ENCODE measurements at places on chromosomes 5 and 9.

GRCh38 chr9:32424616-32425015 is 40.2 kb downstream of the ACO1 start:
- no peak for DNase-seq

GRCh38 chr9:108427751-108428150 is 428.0 kb downstream of the ACTL7B start:
- no peak for DNase-seq

GRCh38 chr5:125034331-125034730 is 287.9 kb upstream of the ZNF608 start:
- DNase-seq = no peak

DNA sequence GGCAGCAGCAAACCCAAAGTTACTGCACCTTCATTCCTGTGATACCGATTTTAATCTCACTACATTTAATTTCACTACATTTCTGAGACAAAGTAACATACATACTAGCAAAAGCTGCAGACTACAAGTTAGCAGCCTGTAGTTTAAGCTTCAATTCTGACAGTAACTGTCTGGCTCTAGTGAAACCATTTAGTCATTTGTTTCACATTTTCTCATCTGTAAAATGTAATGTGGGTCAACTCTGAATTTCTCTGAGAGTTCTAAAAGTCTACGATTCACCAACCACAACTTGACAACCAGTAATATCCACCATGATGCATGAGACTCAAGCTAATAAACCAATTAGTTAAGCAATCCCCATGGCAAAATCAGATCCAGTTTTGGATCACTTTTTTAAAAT is 408.9 kb downstream of the PDE4D start:
- DNase-seq = no peak

GRCh38 chr5:151067632-151068432 is 13.0 kb downstream of the TNIP1 start:
- DNase-seq = no peak

- DNase-seq = no peak
Observed at GRCh38 chr9:78038620-78039300, 7.1 kb upstream of the GNAQ start.

GRCh38 chr5:6810641-6811405 is 97.6 kb downstream of the TENT4A start:
- DNase-seq = no peak

DNA sequence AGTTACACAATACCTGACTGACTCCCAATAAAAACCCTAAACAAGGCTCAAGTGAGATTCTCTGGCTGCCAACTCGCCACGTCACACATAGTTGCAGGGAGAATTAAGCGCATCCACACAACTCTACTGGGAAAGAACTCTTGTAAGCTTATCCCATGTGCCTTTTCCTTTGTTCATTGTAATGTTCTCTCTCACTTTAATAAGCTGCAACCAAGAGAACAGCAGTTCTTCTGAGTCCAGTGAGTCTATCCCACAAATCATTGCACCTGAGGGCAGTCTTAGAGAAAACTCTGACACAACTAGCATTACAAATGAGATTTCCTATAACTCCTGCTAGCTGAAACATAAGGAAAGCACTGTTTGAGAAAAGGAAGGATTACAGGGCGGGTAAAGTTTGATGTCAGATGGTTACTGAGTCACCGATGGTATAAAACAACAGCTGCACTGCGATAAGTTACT is 27.4 kb downstream of the CENPK start:
- DNase-seq = no peak

DNA sequence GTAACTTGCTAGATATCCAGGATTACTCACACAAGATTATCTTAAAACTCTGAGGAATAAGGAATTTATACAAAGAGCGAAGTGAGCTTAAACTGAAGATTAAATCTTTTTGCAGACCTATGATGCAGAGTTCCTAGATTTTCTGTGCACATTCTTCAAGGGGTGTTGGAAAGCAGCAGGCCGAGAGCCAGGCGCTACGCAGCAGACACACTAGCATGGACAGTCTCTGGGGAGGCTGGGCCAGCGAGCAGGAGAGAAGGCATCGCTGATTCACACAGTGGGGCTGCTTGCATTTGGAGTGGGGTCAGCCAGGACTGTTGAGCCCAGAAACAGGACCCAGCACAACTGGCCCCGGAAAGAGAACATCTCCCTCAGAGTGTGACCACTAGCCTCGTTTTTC is 136.3 kb downstream of the ADAMTS16 start:
- no peak for DNase-seq

DNA sequence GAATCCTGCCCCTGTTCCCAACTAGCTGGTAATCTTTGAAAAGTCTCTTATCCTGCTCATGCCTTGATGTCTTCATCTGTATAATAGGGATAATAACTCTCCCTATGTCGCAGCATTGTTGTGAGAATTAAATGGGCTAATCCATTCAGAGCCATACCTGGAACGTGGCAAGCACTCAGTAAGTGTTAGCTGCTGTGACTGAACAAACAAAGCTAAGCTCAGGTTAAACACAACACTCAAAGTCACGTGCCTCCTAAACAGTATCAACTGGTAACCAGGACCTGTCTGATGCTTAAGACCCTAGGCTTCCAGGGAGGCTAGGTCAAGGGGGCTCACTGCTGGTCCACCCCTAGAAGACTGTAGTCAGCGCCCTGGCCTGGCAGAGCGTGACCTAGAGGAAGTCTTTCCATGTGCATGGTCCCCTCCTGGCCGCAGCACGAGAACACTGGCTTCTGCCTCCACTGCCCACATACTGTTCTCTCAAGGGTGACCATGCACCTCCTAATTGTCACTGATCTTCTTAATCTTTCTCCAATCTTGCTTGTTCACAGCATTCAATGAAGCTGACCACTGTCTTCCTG is 211.1 kb downstream of the TTLL11 start:
- no peak for DNase-seq

GRCh38 chr5:143695244-143695864 is 116.6 kb upstream of the HMHB1 start:
- no peak for DNase-seq

DNA sequence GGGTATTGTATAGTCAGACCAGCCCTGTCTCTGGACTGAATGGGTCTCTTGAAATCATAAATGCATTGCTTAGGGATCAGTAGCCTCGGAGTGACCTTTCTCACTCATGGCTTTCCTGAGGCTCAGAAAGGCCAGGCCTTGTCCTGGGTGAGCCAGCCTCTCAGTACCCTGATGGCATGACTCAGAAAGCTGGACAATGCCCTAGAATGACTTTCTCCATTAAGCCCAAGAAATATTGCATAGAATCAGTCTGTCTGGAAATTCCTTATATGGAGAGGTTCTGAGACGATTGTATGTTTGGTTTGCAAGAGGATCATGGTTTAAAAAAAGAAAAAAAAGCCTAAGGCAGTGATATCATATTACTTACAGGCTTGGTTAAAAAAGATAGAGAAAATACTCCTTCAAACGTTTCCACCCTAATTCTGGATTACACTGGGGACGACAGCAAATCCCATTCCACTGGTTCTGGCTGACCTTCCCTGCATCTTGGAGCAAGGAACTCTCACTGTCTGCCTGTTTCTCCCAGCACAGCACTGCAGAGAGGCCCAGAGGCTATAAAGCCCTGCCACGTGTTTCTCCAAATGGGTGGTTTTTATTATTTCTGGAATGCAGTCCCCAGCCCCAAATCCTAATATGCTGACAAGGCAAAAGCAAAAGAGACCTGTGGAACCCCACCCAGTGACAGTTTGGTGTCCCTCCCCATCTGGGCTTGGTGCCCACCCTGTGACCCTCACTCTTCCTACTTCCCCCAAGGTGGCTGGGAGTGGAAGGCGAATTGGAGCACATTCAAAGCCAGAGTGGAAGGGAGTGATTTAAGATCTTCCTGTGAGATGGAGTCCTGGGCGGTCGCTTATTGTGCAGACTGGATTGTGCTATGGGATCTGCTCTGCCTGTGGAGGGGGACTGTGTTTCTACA is 34.4 kb downstream of the MAP1B start:
- no peak for DNase-seq

GRCh38 chr9:89038382-89039103 is 47.3 kb downstream of the S1PR3 start:
- DNase-seq = no peak

DNA sequence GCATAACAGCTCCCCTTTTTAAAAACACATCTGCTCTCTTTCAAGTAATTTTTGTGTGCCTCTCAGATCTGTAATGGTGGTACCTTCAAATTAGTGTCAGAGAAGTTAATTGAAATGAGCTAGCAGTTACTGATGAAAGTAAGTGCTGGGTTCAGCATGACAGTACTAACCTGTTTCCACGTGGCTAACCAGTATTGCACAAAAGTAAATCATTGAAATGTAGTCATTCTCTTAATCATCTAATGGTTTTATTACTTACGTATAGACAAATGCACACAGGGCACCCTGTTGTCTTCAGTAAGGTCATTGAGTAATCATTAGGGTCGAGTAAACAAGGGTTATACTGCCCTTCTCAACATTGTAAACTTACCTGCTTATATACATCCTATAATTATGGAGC is 157.8 kb upstream of the PRR16 start:
- no peak for DNase-seq

DNA sequence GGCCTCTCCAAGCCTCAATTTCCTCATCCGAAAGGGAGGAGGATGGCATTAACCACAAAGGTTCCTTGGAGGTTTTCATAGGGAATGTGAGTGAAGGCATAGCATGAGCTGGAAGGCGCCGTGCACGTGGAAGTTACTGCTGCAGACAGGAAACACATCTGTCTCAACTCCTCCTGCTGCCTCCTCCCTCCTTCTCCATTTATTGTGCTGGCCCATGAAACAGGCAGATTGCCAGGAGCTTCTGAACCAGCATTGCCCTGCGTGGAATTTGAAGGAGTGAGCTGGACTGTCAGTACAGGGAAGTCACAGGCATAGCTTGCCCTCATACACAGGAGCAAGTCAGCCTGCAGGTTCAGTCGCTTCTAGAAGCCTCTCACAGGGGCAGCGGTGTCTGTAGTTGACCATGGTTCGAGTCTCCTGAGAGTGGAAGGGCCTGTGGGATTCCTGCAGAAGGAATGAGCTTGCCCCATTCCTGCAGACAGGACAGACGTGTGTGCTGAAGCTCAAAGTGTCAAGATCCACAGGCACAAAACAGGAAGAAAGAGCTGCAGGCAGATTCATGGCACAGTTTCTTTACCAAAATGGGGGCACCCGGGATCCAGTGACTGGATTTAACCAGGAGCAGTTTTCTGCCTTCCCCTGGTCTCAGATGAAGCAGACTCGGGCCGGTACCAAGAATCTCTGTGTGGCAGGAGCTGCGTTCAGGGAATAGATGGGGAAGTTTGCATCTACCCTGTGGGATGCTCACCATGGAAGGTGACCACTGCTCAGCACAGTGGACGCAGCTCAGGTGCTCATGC is 48.7 kb upstream of the CTSL start:
- DNase-seq = no peak

DNA sequence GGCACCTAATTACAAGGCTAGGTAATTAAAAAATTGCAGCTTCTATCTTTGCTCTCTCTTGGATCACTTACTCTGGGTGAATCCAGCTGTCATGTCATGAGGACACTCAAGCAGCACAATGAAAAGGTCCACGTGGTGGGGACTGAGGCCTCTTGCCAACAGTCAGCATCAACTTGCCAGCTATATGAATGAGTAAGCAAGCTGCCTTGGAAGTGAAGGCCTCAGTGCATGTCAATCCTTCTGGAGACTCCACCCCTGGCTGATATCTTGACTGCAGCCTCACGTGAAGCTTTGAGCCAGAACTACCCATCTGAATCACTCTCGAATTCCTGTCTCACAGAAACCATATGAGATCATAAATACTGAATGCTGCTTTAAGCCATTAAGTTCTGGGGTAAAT is 140.5 kb downstream of the SNX18 start:
- no peak for DNase-seq

- no peak for DNase-seq
Observed at GRCh38 chr9:89410641-89411350, 87.1 kb downstream of the SEMA4D start.

DNA sequence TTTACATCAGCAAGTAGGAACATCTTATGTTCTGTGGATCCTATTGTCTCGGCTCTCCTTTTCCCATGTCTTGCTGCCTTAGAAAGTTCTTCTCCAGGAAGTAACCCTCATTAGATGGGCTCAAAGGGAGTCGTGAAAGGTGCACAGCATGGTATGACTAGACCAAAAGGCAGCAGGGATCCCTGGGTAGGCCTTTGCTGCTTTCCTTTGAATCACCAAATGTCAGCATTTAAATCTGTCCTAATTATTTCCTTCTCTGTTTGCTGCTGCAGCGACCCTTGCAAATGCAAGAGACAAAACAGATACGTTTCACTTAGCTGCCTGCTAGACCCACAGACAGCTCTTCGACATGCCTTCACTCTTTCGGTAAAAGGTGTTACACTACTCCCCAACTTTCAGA is 218.4 kb downstream of the ACTL7B start:
- DNase-seq = no peak

- DNase-seq = no peak
Observed at GRCh38 chr9:112093147-112093869, 81.8 kb downstream of the SUSD1 start.

- DNase-seq = no peak
Observed at GRCh38 chr9:617445-618085, 223.9 kb upstream of the DMRT1 start.

DNA sequence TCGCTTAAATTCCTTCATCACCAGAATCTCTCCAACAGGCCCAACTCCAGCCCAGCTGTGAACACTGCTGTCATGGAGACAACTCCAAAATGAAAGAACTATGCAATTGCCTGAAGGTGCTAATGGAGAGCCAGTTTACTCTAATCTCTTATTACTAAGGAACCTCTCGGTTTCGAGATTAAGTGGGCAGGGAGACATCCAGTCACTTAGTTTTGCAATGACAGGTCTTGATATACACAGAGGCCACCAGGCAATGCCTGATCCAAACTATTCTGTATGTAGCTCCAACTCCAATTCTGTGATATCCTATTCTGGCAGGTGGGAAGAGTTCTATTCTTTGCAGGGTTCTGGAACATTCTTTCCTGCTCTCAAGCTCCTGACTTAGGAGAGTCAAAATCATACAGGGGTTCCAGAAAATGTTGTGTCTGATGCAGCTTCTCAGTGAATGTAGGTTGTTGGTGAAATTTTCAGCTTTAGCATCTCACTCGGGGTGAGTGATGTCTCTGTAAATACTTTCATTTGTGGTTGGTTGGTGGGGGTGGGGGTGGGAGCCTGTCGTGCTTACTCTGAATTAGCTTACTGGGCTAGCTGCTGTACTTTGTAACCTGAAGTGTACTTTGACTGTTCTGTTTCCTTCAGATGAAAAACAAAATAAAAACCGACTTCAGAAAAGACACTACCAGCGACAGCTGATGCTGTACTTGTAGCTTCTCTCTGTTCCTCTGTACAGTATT is 170.9 kb downstream of the PALM2AKAP2 start:
- DNase-seq = no peak

- DNase-seq = no peak
Observed at GRCh38 chr9:135890190-135891026, 16.9 kb downstream of the CAMSAP1 start.

DNA sequence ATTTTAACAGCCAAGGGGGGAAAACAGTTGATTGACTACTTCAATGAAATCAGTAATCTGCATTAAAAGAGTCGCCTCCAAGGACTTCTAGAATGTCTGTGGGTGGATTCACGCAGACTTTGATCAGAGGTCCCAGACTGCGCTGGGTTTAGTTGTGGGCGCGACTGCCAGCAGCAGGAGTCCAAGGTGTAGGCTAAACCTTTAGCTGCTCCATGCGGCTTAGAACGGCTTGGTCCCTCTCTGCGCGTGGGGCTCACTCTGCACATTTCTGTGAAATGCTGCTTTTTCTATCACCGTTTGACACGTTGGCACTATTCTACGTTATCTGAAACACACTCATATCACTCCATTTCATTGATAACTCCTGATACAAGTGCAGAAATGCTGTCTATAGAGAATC is 48.6 kb upstream of the IRX2 start:
- DNase-seq = no peak

Measured in NCI-H1417 treated with DMSO at 0.1 percent for 48 hours (cell line).